Activated naive CD4-positive, alpha-beta T cell treated with anti-CD3 and anti-CD28 coated beads, Interleukin-2, amount 50 U/mL, for 72 hours (primary cell): ENCODE measurements at places on chromosomes 6 and 20. TPM values are rescaled to one million over a fixed set of nuclear protein-coding genes. Genes with fewer than 3 reads are reported as not detected.

DNA sequence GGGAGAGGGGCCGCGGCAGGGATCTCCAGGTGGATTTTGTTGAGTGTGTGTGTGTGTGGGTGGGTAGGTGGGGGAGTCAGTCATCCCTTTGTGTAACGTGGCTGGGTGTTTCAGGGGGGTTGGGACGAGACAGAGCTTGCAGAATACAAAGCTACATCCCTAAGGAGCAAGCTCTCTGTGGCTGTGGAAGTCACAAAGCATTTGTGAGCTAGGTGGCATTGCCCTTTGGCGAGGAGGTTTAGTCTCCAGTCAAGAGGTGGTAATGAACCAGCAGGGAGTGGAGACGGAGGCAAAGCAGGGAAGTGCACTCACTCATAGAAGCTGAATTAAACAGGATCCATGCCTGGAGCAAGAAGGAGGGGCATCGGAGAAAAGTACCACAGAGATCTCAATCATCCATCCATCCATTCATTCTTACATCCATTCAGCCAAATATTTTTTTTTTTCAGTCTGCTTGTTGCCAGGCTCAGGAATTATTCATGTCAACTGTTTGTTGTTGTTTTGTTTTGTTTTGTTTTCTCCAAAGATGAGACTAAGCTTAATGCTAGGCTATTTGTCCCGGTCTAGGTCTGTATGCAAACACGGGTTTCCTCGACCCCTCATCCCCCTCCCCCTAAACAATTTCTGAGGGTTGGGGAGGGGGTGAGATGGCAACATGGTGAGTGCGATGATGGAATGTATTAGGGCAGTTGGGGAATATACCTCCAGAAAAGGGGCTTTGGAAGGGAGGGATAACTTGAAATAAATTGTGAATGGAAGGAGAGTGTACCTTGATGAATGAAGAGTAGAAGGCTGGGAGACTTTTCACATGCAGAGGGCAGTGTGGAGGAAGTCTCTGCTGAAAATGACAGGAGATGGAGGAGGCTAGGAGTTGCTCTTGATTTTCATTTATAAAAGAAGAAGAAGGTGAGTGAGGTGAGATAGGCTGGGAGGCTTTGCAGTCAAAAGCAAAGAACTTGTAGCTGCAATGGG lies 1.0 kb downstream of the HCRTR2 start:
- no peak for DNase-seq

DNA sequence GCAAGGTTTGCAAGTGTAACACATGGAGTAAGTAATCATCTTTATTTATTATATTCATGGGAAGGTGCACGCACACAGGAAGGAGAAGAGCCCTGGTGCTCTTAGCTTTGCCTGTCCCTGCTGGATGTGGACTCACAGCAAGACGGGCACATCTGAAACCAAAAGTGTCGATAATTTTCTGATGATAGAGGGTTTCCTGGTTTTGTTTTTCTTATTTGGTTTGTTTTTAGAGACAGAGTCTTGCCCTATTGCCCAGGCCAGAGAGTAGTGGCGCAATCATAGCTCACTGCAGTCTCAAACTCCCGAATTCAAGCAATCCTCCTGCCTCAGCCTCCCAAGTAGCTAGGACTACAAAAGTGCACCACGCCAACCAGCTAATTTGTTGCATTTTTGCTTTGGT lies 7.8 kb upstream of the KHDC1L start:
- DNase-seq: no peak

- no peak for DNase-seq
Observed at GRCh38 chr6:142918339-142919042, 26.5 kb downstream of the HIVEP2 start.

Gene EPPIN
- total RNA-seq: not detected

- no peak for DNase-seq
Observed at GRCh38 chr6:2063547-2063946, 181.9 kb downstream of the GMDS start.

DNA sequence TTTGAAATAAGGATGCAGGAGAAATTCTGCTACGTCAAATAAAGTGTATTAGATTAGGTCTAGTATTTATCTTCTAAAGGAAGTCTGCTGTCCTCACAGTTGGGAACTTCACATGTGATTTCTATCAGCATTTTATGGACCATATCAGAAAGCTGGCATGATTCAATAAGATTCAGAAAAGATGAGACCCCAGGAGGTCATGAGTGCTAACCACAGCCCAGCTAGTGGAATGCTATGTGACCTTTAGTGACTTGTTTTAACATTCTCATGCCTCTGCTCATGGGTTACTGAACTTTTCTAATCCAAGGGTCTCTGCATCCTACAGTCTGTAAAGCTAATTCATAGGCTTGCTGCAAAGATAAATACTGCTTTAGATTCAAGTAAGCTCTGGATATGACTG lies 150.1 kb downstream of the GMPR start:
- no peak for DNase-seq

Gene MRPL14
- 31.9 TPM for total RNA-seq
